Left cardiac atrium (tissue), 4 donors: ENCODE measurements at places on chromosomes 3 and 15. TPM values are rescaled to one million over a fixed set of nuclear protein-coding genes. Genes with fewer than 3 reads are reported as not detected.

The MYRIP gene
- 6.8 TPM for total RNA-seq

The DLEC1 gene
- total RNA-seq = 0.82 TPM

The EFCC1 gene
- total RNA-seq = 1.1 TPM

The NR1I2 gene
- not detected for total RNA-seq

The RTP1 gene
- total RNA-seq = not detected

The WDR93 gene
- not detected for total RNA-seq
